M059J (cell line): ENCODE measurements at places on chromosomes 4 and X.

- DNase-seq = no peak
Observed at GRCh38 chr4:83569429-83569828, 33.5 kb downstream of the GPAT3 start.

DNA sequence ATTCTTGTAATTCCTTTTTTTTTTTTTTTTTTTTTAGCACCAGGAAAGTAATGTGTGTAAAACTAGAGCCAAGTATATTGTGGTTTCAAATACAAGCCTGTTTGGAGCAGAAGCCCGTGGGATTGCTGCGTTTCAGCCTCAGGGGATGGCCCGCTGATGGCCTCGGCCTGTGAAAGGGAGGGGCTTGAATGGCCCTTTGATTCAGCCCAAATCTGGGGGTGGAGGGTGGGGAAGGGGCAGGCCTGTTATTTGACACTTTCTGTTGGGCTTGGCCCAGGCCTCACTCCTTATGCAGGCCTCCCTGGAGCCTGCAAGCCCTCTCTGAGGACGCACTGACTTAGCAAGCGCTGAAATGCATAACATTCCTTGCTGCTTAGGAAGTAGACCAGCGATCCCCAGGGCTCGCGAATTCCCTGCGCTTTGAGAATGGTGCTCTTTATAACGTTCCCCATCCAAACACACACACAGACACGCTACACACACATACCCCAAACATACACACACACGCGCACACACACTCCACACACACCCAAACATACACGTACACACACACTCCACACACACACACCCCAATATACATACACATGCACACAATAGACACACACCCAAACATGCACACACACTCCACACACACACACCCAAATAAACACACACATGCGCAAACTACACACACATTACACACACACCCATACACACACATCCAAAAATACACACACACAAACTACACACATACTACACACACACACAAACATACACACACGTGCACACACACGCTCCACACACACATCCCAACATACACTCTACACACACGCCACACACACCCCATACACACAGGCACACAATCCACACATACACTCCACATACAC is 29.6 kb downstream of the TLR10 start:
- DNase-seq = peak; percentile 98

DNA sequence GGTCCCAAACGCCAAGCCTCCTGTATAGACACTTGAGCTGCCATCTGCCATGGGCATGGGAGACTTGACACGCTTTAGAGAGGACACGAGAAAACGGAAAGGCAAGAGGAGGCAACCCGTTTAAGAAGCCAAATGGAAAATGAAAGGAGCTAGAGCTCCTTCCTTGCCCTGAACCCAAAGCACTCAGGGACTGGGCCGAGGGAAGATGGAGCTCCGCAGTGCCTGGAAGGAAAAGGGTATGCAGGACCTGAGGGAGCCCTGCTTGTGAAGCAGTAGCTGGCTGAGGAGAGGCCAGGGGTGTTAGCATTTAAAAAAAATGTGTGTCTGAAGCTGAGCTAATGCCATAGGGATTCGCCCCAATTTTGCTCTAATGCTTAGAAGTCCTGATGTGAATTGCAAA is 15.1 kb downstream of the MCF2 start:
- peak; percentile 26 for DNase-seq

DNA sequence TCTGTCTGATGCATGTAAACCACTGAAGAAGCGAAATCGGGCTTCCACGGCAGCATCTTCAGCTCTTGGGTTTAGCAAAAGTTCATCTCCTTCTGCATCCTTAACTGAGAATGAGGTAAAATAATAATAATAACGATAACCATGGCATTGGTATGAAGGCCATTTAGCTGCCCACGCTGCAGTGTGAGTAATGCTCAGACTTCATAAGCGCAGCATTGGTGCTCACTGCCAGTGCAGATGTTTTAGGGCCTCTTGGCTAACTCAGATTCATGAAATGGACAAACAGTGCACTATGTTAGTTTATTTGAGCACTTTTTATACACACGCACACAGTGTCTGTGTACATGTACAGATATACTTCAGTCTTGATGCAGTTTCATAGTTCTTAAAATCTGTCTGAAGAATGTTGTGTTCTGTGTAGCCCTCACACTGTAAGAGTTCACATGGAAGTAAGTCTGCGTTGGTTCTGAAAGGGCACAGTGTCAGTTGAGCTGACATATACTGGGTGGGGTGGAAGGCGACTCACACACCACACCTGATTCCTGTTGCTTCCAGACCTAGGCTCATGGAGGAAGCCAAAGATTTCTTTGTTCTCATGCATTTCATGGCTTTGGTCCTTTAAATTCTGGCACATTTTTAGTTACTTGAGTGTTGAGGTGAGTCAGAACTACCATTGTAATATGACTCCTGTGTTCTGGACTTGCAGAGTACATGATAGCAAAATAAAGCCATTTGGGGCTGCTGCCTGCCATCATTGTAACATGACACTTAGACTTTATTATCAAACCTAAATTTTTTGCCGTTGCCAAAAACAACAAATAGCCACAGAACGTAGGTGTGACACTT is 68.7 kb downstream of the NSD2 start:
- DNase-seq = peak; percentile 93

- DNase-seq = peak; percentile 45
Observed at GRCh38 chr4:106329041-106329618, 12.8 kb downstream of the AIMP1 start.

DNA sequence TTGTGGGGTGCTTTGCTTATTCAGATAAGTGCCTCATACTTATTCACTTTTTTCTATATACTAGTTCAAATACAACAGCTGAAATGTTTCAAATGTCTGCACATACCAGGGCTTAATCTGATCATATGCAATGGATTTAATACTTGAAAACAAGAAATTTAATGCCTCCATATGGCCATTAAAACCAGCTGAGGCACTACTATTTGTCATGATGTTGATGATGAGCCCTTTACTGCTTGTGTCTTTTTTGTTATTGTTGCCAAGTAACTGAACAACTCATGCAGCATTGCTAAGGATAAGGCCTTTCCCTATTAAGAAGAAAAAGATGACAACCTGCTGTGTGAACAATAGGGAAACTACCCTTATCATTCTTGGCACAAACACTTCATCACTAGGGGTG is 52.5 kb downstream of the MAGEB10 start:
- no peak for DNase-seq

DNA sequence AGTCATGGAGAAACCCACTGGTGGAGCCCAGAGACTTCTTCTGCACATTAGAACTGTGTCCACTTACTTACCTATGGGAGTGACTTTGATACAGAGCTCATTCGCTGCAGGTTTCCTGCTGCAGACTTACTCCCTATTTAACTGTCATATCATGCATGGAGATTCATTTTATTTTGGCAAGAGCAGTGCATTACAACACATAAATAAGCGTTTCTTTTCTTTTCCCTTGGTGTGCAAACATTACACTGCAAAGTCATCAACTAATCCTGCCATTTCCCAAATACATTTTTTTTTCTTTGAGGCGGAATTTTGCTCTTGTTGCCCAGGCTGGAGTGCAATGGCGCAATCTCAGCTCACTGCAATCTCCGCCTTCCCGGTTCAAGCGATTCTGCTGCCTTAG is 230.9 kb upstream of the SFRP2 start:
- DNase-seq = no peak

GRCh38 chr4:73866246-73866645 is 2.9 kb upstream of the CXCL1 start:
- DNase-seq = no peak

GRCh38 chrX:44036336-44036735 is 63.1 kb upstream of the NDP start:
- DNase-seq = peak; percentile 89

DNA sequence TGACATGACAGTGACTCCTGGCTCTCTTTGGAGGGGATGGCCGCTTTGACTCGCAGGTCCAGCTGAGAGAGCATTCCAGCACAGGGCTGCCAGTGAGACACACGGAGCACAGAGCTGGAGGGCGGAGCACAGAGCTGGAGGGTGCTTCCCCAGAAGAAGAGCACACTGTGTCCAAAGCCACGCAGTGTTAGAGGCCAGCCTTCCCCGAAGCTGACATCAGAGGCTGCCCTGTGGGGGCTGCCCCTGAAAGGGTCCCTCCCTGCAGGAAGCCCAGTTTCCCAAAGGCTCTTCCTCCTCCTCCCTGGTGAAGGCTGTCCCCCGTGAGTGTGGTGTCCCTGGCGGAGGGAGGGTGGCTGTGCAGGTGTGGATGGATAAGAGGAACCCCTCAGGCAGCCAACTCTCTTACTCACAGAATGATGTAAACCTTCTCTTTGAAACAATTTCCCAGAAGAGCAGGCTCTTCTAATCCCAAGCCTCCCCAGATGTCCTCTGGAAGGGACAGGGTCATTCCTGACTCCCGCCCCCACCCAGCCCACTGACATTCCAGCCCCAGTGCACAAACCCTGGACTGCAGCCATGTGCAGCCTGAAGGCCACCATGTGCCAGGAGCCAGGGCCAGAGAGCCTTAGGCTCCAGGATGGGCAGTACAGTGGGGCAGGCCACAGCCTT is 53.4 kb downstream of the PSAPL1 start:
- DNase-seq = peak; percentile 10
